ENCODE measurements at places on chromosomes 4 and X.

GRCh38 chr4:17327591-17327990 is 184.3 kb downstream of the QDPR start:
- no peak for DNase-seq

- no peak for DNase-seq
Measured at GRCh38 chr4:57971261-57971660, 861.1 kb upstream of the IGFBP7 start.

DNA sequence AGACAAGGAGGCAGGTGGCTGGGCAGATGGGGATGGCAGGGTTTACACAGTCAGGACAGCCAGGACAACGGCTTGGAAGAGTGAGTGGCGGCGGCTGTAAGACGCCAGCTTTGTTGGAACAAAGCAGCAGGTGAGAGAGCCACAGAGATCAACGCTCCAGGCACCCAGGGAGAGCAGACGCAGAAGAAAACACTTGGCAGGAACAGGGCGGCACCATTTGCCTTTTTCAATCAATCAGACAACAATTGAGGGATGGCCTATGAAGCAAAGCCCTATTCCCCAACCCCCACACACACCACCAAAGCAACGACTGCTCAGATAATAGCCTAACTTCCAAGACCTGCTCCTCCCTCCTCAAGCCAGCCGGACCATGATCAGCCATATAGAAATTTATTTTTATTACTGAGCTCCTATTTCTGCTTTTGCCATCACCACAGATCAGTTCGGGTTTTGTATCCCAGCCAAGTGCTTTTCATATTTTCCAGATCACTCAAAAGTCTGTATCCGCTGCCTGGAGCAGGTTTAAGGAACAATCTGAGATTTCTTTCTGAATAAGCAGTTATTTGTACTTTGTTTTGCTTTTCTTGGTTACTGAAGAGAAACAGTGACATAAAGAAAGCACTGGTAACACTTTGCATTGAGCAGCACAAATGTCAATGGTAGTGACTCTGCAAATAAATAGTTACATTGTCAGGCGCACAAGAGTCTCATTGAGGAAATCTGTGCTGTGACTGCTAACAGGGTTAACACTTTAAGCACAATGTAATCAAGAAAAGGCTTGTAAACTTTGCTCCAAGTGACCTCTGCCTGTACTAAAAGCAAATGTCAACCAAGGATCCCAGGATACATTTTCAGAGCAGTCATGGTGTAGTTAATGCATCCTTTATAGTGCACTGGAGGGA is 81.8 kb upstream of the RBPJ start:
- DNase-seq: peak; percentile 47

- DNase-seq: no peak
Measured at GRCh38 chr4:168269896-168270295, 48.7 kb downstream of the DDX60 start.

DNA sequence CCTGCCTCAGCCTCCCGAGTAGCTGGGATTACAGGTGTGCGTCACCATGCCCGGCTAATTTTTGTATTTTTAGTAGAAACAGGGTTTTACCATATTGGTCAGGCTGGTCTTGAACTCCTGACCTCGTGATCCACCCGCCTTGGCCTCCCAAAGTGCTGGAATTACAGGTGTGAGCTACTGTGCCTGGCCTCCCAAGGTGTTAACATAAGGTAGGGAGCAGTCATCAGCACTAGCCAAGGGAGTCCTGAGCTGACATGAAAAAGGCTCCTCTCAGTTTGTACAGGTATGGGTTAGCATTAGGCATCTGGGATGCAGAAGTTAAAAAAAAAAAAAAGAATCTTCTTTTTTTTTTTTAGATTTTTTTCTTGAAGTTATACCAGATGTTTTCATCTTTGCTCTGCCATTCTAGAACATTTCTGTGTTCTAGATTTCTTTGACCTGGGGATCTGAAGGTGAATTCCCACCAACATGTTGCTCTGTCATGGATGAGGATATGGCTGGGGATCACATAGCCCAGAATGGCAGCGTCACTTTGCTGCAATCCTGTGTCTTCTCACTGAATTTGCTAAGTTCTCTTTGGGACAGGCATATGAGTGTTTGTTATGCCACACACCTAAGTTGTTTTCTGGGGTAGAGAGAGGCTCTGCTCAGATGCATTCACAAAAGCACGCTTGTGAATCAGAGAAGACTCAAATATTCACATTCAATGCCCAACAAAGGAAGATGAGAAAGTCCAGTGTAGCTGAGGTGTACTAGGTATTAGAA is 24.4 kb upstream of the PLA2G12A start:
- no peak for DNase-seq

- DNase-seq: no peak
Measured at GRCh38 chrX:145609951-145610511, 207.6 kb upstream of the SLITRK2 start.

DNA sequence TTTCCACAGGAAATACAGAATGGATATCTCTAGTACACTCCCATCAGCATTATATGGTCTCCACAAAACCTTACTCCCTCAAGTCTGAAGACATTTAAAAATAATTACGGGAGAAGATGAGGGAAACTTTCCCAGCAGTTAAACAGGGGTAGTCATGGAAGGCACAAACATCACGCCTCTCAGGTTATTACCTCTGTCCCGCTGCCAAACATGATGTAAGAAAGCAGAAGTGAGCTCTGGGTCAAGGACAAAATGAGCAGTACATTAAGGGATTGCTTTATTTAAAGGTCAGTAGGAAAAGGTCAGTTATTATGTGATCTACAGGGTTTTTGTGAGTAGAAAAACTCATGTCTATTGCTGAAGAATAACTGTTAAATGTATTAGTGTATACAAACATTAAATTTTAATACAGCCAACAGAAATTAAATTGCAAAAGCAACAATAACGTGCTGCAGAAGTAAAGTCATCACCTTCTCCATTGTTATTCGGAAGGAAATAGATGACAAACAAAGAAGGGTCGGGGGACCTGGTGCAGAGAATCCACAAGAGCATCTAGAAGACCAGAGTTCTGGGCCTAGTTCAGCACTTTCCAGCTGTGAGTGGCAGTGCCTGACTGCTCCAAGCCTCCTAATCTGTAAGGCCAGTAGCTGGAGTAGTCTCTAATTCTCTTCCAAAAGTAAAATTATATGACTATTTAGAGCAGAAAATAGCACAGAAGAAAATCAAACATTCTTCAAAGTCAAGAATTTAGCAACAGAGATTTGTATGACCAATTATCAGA is 171.2 kb downstream of the PPP3CA start:
- no peak for DNase-seq

GRCh38 chrX:16466640-16467432 is 183.1 kb upstream of the S100G start:
- DNase-seq: no peak

- DNase-seq: peak; percentile 74
Measured at GRCh38 chrX:13797512-13797911, 19.4 kb downstream of the GPM6B start.

DNA sequence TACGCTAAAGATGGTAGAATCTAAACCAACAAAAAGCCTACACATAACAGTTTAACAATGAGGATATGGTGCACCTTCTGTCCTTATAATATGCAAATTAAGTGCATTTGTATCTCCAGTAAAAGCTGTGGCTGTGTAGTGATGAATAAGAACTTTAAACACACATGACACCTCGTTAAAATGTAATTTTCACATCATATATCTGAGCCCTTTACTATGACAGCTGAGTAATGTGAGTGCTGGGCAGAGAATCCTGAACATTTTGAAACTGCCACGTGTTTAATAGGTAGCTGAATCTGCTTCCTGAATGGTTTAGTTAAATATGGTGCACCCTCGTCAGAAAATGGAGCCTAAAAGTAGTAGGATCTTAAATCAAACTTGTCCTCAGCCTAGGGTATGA is 540.8 kb downstream of the ADGRL3 start:
- DNase-seq: no peak

- DNase-seq: no peak
Measured at GRCh38 chrX:152656890-152657289, 19.2 kb downstream of the GABRQ start.

DNA sequence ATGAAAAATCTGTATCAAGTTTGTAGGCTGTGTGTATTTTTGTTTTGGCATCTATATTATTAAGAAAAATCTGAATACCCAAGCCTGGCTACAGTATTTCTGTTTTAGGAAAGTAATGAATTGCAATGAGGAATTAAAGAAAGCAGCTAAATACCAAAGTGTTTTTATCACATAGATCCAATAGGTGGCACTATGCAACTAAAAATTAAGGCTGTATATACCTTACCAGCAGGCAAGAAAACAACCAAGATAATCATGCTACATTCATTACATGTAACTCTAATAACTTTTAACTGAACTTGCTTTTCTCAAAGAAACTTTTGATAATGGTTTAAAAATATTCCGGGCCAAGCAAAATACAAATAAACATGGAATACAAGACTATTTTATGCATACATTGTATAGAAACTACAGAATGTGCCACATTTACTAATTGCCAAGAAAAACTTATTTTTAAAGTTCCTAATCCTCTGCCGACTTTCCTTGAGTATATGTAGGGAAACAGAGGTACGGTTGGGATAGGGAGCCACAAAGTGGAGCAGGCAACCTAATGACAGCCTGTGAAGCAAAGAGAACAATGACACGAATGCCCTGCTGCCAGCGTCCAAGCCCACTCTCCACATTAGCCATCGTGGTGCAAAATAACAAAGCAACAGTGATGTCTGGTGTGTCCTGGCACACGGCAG is 63.7 kb downstream of the SEC24D start:
- no peak for DNase-seq

DNA sequence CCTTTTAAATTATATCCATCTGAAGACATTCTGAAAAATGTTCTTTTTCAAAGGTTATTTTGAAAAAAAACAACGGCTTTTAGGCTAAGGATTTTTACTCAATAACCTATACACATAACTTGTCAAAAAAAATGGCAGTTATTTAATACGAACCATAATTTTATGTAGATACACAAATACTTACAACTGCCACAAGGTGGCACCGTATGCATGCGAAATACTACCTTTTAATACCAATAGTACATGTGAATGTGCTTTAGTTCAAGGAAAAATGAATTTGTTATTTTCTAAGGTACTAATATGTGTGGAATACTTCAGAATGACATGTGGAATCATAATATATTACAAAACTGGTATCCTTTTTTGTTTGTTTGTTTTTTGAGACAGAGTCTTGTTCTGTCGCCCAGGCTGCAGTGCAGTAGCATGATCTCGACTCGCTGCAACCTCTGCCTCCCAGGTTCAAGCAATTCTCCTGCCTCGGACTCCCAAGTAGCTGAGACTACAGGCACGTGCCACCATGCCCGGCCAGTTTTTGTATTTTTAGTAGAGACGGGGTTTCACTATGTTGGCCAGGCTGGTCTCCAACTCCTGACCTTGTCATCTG is 4.6 kb upstream of the MAD2L1 start:
- no peak for DNase-seq

DNA sequence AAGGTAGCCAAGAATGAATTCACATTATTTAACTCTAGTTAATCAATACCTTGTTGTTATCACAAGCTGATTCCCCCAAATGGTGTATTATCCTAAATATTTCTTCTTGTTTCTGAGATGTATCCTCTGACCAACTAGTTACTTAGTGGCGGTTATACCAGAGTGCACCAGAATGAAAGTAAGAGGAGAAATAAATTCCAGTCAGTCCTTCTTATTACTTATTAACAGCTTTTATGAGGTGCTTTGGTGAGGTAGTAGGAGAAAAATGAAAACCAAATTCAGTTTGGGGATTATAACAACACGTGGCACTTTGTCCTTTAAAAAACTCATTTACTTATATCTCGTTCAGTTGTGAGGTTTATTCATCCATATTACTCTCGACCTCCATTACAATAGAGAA is 101.9 kb downstream of the AMMECR1 start:
- DNase-seq: no peak

DNA sequence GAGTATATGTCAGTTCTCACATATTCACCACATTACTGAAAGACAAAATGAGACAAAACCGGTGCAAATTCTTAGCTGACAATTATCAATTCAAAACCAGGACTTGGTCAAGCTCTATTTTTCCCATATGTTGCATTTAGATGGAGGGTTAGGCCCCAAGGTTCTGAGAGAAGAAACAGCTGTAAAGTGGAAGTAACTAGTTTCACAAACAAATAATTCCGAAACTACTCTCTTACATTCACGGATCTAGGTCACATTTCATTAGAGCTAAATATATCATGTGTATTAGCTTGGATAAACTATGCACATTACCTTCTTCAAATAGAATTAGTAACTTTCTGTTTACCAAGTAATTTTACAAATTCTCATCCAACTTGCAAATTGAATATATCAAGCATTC is 3.7 kb upstream of the GABRA2 start:
- no peak for DNase-seq

DNA sequence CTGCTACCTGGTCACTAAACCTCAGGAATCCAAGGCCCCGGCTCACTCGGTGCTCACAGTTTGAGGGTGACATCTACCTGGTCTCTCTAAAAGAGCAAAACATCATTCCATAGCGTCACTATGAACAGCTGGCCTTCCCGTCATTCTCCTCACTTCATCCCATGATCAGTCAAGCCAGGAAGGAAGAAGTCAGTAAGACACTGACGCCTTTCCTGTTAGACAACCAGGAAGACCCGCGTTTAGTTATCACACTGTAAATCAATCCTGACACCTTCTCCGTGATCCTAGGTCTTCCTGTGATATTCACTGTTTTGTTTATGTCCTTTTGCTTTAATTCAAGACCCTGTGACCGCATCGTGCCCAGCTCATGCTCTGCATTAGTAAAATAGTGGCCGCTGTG is 31.6 kb upstream of the CDKN2AIP start:
- no peak for DNase-seq

GRCh38 chrX:43664708-43665107 is 8.6 kb downstream of the MAOA start:
- no peak for DNase-seq
